Caco-2 (cell line): ENCODE measurements at places on chromosomes 12 and 14. TPM values are rescaled to one million over a fixed set of nuclear protein-coding genes. Genes with fewer than 3 reads are reported as not detected.
A peak's percentile ranks its signal among the peaks of the same experiment; 100 is the strongest.

ERP27 gene
- 0.98 and 1.1 TPM in 2 replicates for total RNA-seq

FAR2 gene
- total RNA-seq = 6.6 and 8.2 TPM in 2 replicates

PTGER2 gene
- total RNA-seq = 0.27 and 0.39 TPM in 2 replicates

IL31 gene
- not detected in 2 replicates for total RNA-seq

PLCZ1 gene
- total RNA-seq = not detected in 2 replicates

GRCh38 chr12:90519285-90519684 is 435.7 kb downstream of the CCER1 start:
- H3K27me3 ChIP-seq = no peaks in the 10 kb centered on the region
- peaks cover 12% of the 10 kb centered on the region; the same call in 1 of the 2 replicates for H3K4me1 ChIP-seq
- no peak for DNase-seq
- H3K27ac ChIP-seq = no peak overlapping the region
- no peaks in the 10 kb centered on the region for H3K36me3 ChIP-seq

DNA sequence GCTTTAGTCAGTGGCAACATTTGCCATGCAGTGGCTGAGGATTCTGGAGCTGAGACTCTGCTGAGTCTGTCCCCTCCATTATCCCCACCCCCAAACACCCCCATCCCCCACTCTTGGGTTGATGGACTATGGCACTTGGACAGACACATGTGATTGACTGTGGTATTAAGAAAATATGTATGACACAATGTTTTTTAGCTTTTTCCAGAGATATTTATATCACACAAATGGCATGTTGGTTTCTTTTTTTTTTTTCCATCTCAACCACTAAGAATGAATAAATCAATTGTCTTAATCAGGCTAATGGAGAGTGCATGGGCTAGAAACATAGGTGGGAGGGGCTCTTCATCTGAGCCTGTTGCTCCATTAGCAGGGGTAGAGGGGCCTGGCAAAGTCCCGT is 30.7 kb upstream of the MAP1LC3B2 start:
- no peak for DNase-seq
- H3K27me3 ChIP-seq = no peaks in the 10 kb centered on the region
- H3K27ac ChIP-seq = no peak overlapping the region
- no peak overlapping the region for H3K4me3 ChIP-seq
- peaks cover 38% of the 10 kb centered on the region for H3K4me1 ChIP-seq
- H3K36me3 ChIP-seq = no peaks in the 10 kb centered on the region

DNA sequence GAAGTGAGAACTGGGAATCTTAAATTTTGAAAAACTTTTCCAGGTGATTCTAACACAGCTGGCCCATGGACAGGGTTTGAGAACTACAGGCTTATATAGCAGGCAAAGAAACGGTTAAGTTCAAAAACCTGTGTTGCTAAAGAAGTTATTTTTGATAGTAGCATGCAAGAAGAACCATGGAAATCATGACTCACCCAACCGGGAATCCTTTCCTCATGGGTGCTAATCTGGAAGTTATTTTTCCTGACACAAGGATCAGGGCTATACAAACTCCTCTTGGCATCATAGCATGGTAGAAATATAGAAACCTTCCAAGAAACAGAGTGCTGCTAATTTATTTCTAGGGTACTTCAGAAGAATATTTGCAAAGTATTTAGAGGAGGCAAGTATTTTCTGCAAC is 588.7 kb downstream of the CCER1 start:
- no peak for DNase-seq
- H3K36me3 ChIP-seq = no peaks in the 10 kb centered on the region
- H3K27ac ChIP-seq = no peak overlapping the region
- no peaks in the 10 kb centered on the region for H3K4me1 ChIP-seq
- H3K4me3 ChIP-seq = no peak overlapping the region

- H3K4me3 ChIP-seq = no peak overlapping the region
- H3K36me3 ChIP-seq = no peaks in the 10 kb centered on the region
- H3K4me1 ChIP-seq = no peaks in the 10 kb centered on the region
- no peaks in the 10 kb centered on the region for H3K27me3 ChIP-seq
These were observed 22.1 kb downstream of the ZFP36L1 start for GRCh38 chr14:68770553-68771286.

- DNase-seq = no peak
- H3K4me1 ChIP-seq = no peaks in the 10 kb centered on the region
- no peaks in the 10 kb centered on the region for H3K36me3 ChIP-seq
- H3K27ac ChIP-seq = no peak overlapping the region
These were observed 108.9 kb downstream of the PDE3A start for GRCh38 chr12:20477255-20477654.

GRCh38 chr14:34237677-34238076 is 224.4 kb downstream of the SPTSSA start:
- peaks cover 14% of the 10 kb centered on the region for H3K4me1 ChIP-seq
- no peaks in the 10 kb centered on the region for H3K36me3 ChIP-seq
- H3K27me3 ChIP-seq = no peaks in the 10 kb centered on the region
- no peak overlapping the region for H3K27ac ChIP-seq
- DNase-seq = no peak

DNA sequence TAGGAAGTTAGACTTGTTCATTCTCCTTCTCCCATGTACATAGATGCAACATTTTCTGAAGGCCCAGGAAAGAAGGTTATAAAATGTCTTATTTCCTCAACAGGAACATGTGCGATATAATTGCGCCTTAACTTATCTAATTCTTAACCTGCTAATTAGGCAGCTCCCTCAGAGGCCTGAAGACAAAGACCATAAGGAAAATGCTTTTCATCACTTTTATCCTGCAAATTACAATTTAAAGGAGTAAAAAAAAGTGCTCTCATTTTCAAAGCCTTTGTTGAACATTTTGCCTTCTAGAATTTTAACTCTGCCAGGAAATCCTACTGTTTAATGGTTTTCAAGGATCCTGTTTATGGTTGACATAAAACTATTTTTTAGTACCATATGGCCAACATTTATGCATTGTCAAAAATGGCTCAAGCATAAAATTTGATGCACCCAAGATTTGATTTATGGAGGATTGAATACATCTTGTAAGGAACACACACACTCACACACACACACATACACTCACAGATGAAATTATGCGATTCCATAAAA is 660.4 kb upstream of the TMEM132C start:
- no peaks in the 10 kb centered on the region for H3K27me3 ChIP-seq
- DNase-seq = no peak
- no peak overlapping the region for H3K4me3 ChIP-seq
- no peak overlapping the region for H3K27ac ChIP-seq

DNA sequence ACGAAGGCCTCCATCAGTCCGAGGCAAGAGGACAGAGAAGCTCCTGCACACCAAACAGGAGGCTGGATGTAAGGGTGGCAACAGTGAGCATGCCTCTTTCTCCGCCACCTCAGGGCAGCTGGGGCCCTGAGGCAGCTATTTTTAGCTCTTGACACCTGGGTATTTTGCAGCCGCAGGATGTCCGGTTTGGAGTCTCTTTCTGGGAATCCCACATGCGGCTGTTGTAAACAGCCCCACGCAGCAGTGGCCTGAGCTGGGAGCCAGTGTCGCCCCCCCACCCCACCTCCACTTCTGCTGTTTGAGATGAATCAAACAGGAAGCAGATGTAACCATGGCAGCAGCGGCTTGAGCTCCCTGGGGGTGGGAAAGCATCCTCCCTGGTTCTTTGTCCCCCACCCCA is 11.7 kb downstream of the HDAC7 start:
- no peak overlapping the region for H3K4me3 ChIP-seq
- H3K36me3 ChIP-seq = no peaks in the 10 kb centered on the region; the same call in 1 of the 2 replicates
- H3K4me1 ChIP-seq = peaks cover 18% of the 10 kb centered on the region
- H3K27me3 ChIP-seq = no peaks in the 10 kb centered on the region

DNA sequence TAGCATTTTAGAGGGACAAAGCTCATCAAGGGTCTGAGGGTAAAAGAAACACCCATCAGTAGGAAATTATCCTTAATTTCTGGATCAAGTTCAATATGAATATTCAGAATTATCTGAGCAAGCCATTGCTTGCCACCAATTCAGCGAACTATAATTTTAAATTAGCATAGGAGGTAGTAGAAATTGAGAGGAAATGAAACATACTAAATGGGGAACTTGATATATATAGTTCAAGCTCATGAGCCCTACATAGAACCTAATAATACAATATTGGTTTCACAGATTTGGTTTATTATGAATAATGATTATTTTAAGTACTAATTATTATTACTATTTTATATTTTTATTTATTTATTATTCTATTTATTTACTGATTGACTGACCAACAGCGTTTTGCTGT is 42.1 kb upstream of the GXYLT1 start:
- no peak overlapping the region for H3K4me3 ChIP-seq
- DNase-seq = no peak
- no peak overlapping the region for H3K27ac ChIP-seq
- peaks cover 6% of the 10 kb centered on the region; the same call in 1 of the 2 replicates for H3K4me1 ChIP-seq
- no peaks in the 10 kb centered on the region for H3K27me3 ChIP-seq

DNA sequence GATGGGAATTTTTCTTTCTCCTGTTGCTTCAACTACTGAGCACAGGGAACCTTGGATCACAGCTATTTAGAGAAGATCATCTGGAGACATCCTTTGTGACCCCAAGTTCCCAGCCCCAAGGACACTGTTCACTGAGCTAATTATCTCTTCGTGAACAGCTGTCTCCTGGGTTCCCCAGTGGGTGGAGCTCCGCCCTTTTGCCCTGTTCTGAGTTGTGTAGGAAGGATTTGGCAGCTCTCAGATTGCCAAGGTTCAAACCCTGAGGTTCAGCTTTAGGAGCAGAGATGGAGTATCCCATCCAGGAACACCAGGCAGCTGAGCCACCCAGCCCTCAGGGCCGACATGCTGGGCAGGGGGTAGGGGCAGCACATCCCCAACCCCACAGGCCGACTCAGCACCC is 32.0 kb downstream of the NGB start:
- no peak for DNase-seq
- no peaks in the 10 kb centered on the region for H3K36me3 ChIP-seq
- no peaks in the 10 kb centered on the region for H3K4me1 ChIP-seq
- no peak overlapping the region for H3K27ac ChIP-seq

- H3K36me3 ChIP-seq = no peaks in the 10 kb centered on the region
- H3K4me1 ChIP-seq = no peaks in the 10 kb centered on the region
These were observed 411.8 kb upstream of the MIS18BP1 start for GRCh38 chr14:45664668-45665356.

DNA sequence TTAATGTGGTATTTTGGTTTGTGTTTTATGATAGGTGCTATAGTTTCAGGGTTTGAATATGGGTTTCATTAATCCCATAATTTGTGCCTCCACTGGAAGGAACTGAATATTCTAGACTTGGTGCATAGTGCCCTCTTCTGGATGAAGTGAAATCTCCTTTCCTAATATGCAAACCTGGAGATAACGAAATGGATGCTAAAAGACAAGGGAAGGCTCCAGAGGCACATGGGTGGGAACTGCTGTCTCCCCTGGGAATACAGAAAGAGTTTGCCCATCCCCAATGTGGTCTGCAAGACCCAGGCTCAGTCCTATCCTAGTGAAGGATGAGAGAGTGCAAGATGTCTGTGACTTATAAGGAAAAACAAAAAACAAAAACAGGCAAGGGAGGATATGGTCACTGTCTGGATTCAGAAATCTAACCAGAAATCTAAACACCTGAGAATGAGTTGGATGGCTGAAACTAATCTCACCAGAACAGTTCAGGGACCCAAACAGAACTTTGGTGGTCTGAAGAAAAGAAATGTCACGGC is 142.3 kb upstream of the TMPO start:
- no peak for DNase-seq
- H3K36me3 ChIP-seq = no peaks in the 10 kb centered on the region
- no peaks in the 10 kb centered on the region for H3K4me1 ChIP-seq
- H3K27ac ChIP-seq = no peak overlapping the region
- H3K4me3 ChIP-seq = no peak overlapping the region

- no peaks in the 10 kb centered on the region for H3K36me3 ChIP-seq
- H3K27ac ChIP-seq = no peak overlapping the region
- DNase-seq = no peak
These were observed 23.3 kb downstream of the AHNAK2 start for GRCh38 chr14:104954746-104955395.

DNA sequence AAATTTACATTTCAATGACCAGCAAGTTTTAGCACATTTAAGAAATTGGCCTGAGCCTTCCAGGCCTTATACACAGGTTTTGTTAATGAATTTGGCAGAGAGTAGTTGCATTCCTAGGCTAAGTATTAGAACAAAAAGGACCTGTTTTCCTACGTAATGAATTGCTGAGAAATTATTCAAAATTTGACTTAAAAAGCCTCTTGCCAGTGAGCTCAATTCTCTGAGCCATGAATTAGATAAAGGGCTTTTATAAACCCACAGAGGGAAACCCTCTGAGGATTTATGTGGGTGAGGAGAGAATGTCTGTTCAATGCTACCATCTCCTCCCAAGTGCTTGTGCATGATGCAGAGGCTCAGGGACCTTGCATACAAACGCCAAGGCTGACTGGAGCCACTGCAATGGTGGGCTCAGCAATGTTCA is 94.5 kb upstream of the PELI2 start:
- no peak overlapping the region for H3K27ac ChIP-seq
- no peak for DNase-seq
- H3K4me1 ChIP-seq = no peaks in the 10 kb centered on the region
- H3K36me3 ChIP-seq = no peaks in the 10 kb centered on the region

GRCh38 chr14:70192915-70193314 is 4.2 kb upstream of the SLC8A3 start:
- H3K27me3 ChIP-seq = peaks cover under 1% of the 10 kb centered on the region; the same call in 1 of the 2 replicates
- no peak overlapping the region for H3K4me3 ChIP-seq
- DNase-seq = peak; percentile 8
- H3K4me1 ChIP-seq = peaks cover 5% of the 10 kb centered on the region; the same call in 1 of the 2 replicates
- H3K27ac ChIP-seq = no peak overlapping the region
